ENCODE measurements at places on chromosomes 11 and 22.

- DNase-seq, result no peak
Observed at GRCh38 chr11:120074076-120074475, 63.8 kb downstream of the TRIM29 start.

GRCh38 chr11:107591378-107592230 lies 657 bp downstream of the ELMOD1 start:
- DNase-seq, result no peak

DNA sequence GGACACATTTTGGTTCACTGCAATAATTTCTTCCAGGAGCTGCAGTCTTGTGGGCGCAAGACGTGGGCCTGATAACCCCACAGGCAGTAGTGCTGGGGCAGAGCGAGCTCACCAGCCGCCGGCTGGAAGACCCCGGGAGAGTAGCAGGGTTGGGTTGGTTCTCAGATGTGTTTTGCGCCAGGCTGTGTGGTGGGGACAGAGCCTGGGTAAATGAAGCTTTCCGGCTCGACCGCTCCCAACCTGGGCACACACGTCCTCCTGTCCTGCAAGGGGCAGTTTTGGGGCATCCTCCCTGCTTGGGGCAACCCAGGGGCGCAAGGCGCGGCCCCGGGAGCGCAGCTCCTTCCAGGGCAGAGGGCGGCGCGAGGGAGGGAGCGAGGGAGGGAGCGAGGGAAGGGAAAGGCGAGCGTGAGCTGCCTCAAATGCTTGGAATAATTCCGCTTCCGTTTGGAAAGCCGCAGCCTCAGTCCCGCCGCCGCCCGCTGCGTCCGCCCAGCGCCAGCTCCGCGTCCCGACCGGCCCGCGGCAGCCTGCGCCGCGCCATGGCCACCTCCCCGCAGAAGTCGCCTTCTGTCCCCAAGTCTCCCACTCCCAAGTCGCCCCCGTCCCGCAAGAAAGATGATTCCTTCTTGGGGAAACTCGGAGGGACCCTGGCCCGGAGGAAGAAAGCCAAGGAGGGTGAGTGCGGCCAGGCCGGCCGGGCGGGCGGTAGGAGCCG lies at the start of gene PARVA:
PARVA (plus strand) TSS at position 466 of the 718 bp plus-strand sequence; CDS start at position 543, 77 bp downstream.
- DNase-seq, result no peak

GRCh38 chr11:78381865-78382264 lies 35.8 kb downstream of the GAB2 start:
- no peak for DNase-seq

DNA sequence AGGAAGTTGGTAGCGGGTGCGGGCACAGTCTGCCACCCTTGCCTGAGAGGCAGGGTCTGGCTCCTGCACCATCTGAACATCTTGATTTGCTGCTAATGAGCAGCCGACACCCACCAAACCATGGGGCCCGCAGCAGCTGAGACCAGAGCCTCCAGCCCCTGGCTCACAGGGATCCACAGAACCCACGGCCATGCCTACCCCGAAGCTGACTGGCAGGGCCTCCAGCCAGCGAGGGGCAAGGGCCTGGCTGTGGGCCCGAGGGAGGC lies 171.5 kb upstream of the NTM start:
- DNase-seq, result no peak

DNA sequence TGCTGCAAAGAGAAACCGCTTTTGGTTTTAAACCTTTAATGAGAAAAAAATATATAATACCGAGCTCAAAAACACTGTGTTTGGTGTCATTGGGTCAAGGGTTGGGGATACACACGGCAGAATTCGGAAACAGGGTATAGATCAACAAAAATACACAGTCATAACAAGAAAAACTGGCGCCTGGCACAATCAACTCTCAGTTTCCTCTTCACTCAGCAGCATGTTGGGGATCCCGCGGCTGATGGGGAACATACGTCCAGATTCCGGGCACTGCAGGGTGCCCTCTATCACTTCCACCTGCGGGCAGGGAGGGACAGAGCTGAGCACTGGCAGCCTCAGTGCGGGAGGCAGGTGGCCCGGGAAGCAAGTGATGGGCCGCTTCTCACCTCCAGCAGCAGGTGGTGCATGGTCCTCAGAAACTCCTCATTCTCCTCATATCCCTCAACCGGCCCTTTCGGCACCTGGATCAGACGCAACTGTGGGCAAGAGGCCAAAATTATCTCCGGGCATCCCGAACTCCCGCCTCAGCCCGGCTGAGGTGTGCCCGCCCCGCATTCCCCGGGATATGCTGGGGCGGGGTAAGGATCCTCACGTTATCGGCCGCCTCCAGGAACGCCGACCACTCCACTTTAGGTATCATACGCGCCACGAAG lies 561 bp downstream of the TRMT112 start:
- no peak for DNase-seq

DNA sequence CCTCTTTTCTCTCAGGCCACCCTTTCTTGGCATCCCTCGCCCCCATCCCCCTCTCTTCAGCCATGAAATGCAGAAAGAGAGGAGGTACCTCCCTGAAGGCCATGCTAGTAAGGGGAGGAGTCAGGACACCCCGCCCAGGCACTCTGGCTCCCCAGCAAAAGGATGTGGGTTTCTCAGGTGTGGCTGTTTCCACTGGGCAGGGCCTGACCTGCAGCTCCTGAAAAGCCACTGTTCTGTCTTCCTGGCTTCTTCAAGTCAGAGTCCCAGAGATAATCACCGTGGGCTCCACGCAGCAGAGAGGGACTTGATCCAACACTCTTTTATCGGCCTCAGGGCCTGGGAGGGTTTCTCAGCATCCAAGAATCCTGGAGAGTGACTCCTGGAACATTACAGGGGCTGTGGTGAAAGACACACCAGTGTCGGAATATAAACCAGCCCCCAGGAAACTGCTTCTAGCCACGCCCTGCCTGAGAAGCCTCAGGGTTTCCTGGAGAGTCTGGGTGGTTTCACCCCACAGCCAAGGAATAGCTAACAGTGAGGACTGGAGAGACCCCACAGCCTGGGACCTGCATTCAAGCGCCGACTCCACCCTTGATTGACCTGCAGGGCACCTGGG lies 45.7 kb upstream of the TSPAN18 start:
- DNase-seq, result no peak

- DNase-seq, result no peak
Observed at GRCh38 chr11:93746101-93746500, 4.6 kb downstream of the C11orf54 start.

GRCh38 chr11:28400331-28401100 lies 292.3 kb downstream of the METTL15 start:
- DNase-seq, result no peak

- DNase-seq, result no peak
Observed at GRCh38 chr22:47575291-47575690, 812.8 kb downstream of the TBC1D22A start.

GRCh38 chr11:2434506-2435255 lies 9.6 kb downstream of the TRPM5 start:
- no peak for DNase-seq

DNA sequence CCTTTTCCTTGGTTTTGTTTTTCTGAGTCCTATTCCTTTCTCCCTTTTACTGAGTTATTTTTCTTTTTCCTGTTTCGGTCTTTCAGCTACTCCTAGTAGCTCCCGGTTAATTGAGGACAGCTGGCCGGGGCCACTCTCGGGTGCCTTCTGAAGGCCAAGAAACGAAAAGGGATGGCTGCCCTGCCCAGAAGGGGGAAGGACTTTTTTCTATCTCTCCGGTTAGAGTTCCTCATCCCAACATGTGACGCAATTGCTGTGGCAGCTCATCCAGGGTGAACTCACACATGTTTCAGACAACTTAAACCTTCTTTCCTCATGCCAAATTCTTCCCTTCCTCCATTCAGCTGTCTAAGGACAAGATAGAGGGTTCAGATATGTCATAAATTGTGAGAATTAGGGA lies 83.6 kb downstream of the PIWIL4 start:
- DNase-seq, result no peak

DNA sequence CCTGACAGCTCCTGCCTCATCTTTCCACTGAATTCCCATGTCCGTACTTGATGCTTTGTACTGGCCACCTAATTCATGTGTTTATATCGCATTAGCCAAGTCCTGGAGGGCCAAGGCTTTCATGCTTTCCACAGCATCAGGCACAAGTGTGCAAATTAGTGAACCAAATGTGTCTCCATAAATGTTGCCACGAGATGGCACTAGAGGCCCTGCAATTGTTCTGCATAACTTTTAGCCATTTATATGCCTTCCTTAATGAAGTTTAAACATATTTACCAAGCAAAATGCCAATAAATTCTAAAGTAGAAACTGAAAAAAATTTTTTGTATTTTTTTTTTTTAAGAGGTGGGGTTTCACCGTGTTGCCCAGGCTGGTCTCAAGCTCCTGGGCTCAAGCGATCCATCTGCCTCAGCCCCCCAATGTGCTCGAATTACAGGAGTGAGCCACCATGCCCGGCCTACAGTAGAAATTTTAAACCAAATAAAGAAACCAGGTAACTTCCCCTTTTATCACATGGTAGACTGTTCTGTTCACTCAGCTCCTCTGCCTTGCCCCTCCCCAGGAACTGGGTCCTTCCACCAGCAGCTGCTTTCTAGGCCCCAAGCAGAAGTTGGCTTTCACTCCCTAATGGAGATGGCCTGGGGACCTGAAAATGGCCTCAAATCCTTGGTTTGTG lies 20.8 kb upstream of the IL18BP start:
- DNase-seq, result peak; percentile 28

DNA sequence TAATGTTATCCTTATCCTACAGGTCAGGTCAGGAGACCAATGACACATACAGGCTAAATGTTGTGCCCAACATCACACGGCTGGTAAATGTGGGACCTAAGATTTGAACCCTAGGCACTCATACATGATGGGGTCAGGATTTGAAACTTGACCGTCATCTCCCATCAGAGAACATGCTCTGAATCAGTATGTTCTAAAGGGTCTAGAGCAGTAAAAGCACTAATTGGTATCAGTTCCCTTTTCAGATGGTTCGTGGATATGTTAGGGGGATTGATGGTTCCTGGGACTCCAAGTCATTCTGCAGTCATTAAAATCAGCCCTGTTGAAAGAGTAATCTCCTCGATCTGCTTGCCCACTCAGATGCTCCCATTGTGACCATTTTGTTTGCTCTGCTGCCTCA lies 65.5 kb downstream of the BMAL1 start:
- no peak for DNase-seq

DNA sequence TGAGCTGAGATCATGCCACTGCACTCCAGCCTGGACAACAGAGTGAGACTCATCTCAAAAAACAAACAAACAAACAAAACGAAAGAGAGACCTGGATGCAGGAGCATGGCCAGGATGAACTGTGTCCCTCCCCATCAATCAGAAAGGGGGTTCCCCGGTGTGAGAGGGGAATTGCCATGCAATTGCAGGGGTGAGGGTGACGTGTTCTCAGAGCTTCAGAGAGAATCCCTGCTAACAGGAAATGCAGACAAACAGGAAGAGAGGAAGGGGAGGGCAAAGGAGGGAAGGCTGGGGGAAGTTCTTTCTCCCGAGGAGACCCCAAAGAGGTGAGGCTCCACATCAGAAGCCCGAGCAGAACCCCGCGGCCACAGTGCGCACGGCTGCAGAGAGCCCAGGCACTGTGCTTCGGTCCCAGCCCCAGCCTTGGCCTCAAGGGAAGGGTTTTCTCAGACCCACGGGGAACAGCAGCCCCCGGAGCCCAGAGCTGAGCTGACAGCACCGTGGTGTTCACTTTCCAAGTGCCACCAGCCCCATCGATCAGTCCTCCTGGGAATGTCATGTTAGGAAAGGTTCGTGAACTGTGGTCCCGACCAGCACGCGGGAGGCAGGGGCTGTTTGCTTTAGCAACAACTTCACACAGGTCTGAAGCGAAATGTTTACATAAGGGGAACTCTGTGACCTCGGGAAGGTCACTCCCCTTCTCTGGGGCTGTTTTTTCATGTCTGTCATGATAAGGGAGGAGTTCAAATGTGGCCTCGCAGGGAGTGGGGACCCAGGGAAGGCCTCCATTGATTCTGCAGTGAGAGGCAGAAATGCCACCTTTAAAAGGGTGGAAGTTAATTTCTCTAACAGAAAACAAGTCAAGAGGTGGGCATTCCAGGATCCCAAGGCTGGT lies 108.0 kb upstream of the ANO1 start:
- no peak for DNase-seq

GRCh38 chr11:13538044-13538443 lies 42.2 kb upstream of the PTH start:
- DNase-seq, result no peak

GRCh38 chr22:39652990-39653786 lies 82.6 kb downstream of the CACNA1I start:
- DNase-seq, result no peak

GRCh38 chr11:27234043-27234668 lies 128.9 kb downstream of the CCDC34 start:
- DNase-seq, result no peak
